ENCODE measurements at places on chromosomes 6 and 20. TPM values are rescaled to one million over a fixed set of nuclear protein-coding genes. Genes with fewer than 3 reads are reported as not detected.
A peak's percentile ranks its signal among the peaks of the same experiment; 100 is the strongest.

DZANK1 gene
- total RNA-seq: 2.6 TPM

MLIP gene
- not detected for total RNA-seq

PSMB8 gene
- total RNA-seq: 31.6 TPM

TGM6 gene
- not detected for total RNA-seq

C20orf144 gene
- total RNA-seq: not detected

SYNDIG1 gene
- total RNA-seq: not detected

CAP2 gene
- total RNA-seq: 11.6 TPM

PGBD1 gene
- total RNA-seq: 6.2 TPM

DBNDD2 gene
- 7.7 TPM for total RNA-seq

NKX2-2 gene
- not detected for total RNA-seq

GRCh38 chr6:32970413-32971241 is 2.2 kb downstream of the BRD2 start:
- peak; percentile 84 for DNase-seq

- DNase-seq: no peak
These were observed 103.9 kb upstream of the MAP7 start for GRCh38 chr6:136654086-136654485.

GRCh38 chr6:130367767-130368166 is 1.9 kb downstream of the TMEM200A start:
- DNase-seq: no peak

DNA sequence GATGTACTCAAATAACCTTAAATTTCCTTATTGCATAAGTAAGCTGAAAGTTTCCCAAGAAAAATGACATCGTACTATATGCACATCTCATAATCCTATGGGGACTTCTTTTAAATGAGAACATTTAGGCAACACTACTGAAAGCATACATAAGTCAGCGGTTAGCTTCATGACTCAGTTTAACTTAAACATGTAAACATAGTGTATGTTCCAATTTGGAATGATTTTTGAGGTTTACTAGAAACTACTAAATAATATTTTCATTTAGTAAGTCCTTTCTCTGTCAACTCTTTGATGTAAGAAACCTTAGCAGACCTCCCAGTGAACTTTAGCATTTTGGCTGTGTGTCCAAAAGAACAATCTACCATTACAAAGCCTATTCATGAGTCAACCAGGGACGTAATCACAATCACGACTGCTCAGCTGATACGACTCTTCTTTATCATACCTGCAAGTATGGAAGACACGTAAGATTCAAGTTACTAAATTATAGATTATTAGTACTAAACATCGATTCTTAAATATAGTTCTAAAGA is 19.3 kb downstream of the HIVEP2 start:
- no peak for DNase-seq

- peak; percentile 58 for DNase-seq
These were observed 22.9 kb upstream of the HLA-B start for GRCh38 chr6:31379850-31380249.

DNA sequence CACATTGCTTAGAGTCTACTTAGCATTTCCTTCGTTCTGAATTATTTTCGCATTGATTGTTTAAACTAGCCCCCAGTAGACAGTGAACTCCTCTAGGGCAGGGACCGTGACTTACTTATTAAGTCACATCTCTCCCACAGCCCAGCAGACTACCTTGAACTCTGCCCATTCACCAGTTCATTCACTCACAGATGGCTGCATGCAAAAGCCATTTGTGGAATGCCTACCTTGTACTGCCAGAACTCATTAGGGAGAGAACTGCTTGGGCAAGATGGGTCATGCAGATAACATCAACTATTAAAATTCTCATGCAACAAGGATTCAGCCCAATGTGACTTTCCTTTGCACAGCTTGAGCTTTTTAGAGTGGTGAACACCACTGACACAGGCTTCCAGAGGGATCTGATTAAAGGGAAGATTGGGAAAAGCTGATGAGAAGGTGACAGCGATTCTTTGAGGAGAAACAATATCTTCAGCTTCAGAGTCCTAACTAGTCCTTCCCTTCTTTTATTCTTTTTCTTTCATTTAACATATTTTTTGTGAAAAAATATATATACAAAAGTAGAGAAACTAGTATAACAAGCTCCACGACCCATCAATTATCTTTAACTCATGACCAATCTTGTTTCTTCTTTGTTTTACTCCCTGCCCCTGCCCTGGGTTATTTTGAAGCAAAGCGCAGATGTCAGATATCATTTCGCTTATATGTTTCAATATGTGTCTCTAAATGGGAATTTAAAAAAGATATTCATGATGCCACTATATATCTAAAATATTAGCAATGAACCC is 273.9 kb downstream of the CDC5L start:
- peak; percentile 34 for DNase-seq

DNA sequence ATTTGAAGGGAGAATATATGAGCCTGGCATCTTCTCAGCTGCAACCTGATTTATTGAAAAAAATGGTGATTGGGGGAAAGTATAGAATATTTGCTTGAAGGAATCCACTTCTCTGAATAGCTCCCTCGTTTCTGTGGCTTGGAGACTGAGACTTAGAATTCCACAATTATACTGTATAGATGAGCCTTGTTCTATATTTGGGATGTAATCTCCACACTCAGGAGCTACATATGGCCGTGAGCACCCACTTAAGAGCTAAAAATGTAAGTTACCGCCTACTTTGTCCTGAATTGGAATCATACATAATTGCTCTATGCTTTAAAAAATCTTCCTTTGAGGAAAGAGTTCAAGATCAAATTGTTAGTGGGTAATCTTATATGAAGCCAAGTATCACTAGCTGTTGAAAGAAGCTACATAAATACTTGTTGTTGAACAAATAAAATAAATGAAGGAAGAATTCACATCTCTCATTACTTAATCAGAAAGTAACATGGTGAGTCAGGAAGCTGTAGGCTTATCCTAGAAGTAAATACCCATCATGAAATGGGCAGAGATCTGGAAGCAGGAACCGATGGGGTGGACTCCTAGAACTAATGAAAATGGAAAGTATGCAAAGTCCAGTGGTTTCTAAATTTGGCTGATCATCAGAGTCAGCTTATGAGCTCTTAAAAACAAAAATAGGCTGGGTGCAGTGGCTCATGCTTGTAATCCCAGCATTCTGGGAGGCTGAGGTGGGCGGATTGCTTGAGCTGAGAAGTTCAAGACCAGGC is 254.3 kb downstream of the SOX4 start:
- no peak for DNase-seq

- no peak for DNase-seq
These were observed 31.6 kb downstream of the DSE start for GRCh38 chr6:116402108-116402937.

- no peak for DNase-seq
These were observed 14.8 kb downstream of the CDS2 start for GRCh38 chr20:5141615-5142014.

DNA sequence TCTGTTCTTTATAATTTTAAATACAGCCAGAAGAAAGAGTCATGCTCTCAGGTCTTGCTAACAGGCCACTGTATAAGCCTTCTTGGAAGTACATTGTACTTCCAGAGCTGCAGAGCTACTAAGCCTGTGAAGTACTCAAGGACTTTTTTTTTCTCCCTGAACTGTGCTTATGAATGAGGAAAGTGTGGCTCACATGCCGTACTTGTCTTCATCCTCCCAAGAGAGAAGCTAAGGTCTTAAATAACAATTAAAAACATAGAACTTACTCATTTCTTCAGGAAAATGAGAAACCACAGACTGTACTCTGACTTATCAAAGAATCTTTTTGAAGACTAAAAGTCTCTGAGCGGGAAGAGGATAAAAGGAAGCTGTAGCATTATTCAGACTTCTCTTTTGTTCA is 218.3 kb downstream of the HTR1B start:
- no peak for DNase-seq

GRCh38 chr20:46215913-46216707 is 92.2 kb downstream of the CDH22 start:
- DNase-seq: peak; percentile 65

DNA sequence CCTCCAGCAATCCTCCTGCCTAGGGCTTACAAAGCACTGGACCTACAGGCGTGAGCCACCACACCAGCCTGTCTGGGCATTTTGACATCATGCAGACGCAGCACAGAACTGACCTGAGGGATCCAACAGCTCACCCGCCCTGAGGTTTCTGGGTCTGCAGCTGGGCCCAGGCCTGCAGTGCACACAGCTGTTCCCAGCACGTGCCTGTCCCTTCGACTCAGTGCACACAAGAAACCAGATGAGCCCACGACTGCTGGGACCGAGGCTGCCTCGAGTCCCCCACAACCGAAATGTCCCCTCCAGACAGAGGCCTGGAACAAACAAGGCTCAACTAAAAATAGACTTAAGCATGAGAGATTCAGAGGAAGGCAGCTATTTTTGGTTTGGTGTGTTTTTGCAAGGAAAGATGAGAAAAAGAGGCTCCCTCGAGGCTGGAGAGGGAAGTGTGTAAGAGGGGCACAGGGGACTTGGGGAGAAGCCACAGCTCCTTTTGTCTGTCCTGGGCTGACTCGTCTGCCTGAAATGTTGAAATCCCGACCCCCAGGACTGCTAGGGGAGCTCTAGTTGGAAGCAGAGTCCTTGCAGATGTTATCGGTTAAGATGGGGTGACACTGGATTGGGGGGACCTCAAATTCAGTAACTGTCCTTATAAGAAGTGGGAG is 66.3 kb downstream of the YTHDF1 start:
- no peak for DNase-seq

DNA sequence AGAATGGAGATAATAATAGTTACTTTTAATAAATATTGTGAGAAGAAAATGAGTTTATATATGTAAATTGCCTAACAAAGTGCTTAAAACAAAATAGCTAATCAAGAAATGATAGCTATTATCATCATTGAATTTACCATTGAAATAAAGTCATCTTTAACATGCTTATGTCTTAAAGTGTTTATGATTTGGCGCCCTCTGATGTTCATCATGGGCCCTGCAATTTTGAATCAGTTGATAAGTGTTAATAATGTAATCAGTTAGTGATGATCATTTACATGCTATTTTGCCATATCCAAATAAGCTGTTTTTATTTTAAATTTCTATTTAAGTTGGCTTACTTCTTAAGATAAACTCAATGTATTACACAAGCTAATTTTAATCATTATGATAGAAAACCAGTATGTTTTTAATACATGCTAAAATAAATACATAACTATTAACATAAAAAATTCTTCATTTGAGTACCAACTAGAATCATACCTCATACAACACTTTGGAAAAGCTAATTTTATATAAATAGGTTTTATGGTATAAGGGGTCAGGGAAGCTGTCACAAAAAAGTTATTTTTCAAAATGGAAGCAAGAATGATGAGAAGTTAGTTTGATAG is 39.2 kb upstream of the TPD52L1 start:
- DNase-seq: peak; percentile 74

DNA sequence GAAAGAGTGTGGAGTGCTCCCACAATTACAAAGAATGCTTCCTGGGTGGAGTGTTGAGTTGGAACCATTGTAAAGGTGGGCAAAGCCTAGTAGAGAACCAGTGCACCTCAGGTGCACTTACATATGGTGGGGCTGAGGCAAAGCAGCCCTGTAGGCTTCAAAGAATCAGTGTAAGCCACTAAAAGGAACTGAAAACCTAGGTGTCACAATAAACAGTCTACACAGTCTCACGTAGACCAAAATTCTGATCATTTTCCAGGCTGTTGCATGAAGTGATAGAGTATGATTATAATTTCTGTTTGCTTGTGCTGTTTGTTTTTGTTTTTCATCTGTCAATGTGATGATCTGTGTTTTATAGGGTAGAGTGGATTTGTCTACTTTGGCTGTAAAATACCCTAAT is 2.8 kb downstream of the ABT1 start:
- no peak for DNase-seq

- DNase-seq: no peak
These were observed 524.0 kb downstream of the CD83 start for GRCh38 chr6:14641423-14642135.

GRCh38 chr6:46863791-46864190 is 57.9 kb downstream of the ADGRF5 start:
- no peak for DNase-seq

GRCh38 chr6:99501762-99502161 is 13.5 kb downstream of the USP45 start:
- DNase-seq: no peak

DNA sequence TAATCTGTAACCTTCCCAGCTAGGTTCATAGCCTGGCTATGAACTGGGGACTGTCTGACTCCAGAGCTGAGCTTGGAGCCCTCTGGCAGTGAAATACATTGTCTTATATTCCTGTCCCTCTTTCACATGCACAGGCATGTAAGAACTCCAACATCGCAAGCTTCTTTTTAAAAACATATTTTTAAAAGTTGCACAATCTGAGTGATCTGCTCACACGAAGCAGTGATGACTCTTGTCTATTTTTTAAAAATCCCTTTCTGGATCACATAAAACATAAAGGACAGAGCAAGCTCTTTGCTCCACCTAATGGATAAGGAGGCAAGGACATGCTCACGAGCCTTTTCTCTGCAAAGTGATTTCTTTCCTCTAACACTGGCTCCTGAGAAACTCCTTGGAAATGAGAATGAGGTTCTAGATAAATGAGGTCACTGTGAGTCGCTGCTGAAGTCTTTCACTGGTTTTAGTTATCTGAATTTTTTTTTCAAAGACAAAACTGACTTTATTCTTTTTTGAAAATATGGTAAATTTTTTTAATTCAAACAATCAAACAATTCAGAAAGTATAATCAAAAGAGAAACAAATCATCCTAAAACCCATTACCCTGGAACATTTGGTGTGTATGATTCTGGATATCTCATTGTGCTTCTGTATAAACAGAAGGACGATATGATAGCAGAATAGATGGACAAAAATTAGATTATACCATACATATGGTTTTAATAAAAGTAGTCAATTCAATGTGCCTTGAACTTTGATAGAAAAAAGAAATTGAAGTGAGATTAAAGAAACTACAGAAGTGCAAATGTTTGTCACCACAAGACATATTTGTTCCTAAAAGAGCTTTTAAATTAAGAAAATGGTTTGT is 30.8 kb downstream of the IL20RA start:
- peak; percentile 75 for DNase-seq

DNA sequence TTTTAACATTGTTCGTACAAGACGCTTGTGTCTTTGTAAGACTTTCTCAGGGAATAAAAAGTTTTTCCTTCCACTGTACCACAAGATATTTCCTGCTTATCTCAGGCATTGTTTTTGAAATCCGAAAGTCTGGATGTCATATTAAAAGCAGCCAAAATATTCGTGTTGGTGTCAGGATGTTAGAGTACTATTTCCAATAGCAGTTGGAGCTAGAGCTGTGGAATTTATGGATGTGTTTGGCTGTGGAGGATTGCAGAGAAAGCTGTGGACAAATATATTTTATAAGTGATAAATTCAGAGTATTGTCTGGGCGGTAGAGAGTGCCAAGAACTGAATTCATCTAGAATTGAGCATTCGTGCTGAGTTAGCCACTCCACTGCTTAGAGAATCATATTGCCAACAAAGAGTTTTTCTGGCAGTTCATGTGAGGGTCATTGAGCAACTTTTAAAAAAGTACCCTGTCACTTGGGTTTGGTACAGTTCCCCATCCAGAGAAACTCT is 57.7 kb downstream of the ZDHHC14 start:
- no peak for DNase-seq

- peak; percentile 86 for DNase-seq
These were observed 6.9 kb upstream of the HELZ2 start for GRCh38 chr20:63580796-63581461.

GRCh38 chr20:49615401-49616153 is 47.6 kb upstream of the PTGIS start:
- DNase-seq: peak; percentile 47
